CD4-positive, alpha-beta T cell treated with Interleukin-1 beta for 1 hour (primary cell): ENCODE measurements at places on chromosomes 11 and 22.

DNA sequence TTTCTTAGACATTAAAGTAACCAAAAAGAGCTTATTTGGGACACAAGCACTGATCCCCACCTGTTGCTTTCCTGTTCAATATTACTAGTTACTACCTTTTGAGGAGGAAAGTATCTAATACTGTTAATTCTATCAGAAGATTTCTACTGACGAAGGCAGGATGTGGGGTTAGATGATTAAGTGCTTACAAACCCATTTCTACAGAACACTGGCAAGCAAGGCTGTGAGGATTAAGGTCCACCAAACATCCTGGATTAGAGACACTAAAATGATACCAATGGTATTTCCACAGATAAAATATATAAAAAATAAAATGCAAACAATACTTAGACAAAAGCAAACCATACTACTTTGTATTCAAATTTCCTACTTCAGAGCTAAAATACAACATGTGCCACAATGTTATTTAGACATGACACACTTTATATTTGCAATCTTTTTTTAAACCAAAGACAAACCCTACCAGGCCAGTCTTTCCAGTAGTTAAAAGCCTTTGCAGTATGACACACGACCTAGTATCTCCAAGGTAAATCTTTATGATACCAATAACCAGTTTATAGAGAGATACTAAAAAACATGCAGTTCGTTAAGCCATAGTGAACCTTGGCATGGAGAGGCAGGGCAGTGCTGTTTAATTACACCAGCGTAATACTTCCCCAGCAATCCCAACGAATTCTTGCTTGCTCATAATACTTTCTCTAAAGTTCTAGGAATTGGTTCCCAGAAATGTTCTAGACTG lies 71.2 kb upstream of the TP53AIP1 start:
- no peak for DNase-seq

- DNase-seq: no peak
These were observed 41.6 kb downstream of the NAALAD2 start for GRCh38 chr11:90176069-90176468.

DNA sequence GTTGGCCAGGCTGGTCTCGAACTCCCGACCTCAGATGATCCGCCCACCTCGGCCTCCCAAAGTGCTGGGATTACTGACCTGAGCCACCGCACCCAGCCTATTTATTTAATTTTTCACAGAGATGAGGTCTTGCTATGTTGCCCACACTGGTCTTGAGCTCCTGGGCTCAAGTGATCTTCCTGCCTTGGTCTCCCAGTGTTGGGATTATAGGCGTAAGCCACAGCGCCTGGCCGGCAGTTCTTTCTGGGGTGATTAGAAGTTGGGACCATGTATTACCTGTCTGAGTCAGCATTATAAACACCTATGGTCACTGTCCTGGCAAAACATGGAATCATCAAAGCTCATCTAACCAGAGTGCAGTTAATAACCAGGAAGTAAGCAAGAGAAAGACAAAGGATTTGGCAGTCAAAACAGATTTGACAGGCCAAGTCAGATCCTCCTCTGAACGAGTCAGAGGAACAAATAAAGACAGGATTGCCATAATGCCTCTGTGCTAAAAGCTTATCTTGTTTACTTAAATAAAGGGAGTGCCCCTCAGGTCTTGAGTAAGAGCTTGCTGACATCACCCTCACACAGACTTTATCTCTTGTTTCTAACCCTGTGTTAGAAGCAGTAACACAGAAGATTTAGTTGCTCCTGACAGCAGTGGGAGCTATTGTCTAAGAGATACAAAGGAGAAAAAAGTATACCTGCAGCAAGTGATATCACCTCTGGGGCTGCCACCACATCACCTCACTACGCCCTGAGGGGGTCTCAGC lies 3.7 kb downstream of the SERPIND1 start:
- no peak for DNase-seq

DNA sequence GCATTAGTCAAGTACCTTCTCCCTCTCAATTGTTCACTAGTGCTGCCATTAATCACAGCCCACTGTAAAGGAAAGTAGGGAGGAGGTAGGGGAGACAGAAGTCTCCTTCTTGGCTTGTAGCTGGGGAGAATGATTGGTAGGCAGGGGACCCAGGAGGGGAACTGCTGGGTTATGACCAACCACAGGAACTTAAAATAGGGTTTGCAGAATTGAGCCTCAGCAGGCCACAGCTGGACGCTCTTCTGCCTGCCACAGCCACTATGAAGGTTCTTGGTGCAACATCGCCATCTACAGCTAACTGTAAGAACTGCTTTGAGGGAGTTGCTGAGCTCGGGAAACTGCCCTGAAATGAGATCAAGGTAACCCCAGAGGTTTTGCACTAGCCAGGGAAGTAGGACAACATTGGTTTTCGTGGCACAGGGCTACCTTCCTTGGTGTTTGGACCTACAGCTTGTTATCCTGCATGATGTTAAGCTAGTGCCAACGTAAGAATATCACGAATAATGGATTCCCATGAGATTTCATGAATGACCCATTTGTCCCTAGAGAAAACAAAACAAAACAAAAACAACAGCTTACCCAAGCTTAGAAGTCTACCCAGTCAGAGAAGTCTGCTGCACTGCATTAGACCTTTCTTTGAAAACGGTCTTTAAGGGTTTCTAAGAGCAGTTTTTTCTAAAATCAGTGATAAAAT lies 787.1 kb upstream of the API5 start:
- DNase-seq: no peak

DNA sequence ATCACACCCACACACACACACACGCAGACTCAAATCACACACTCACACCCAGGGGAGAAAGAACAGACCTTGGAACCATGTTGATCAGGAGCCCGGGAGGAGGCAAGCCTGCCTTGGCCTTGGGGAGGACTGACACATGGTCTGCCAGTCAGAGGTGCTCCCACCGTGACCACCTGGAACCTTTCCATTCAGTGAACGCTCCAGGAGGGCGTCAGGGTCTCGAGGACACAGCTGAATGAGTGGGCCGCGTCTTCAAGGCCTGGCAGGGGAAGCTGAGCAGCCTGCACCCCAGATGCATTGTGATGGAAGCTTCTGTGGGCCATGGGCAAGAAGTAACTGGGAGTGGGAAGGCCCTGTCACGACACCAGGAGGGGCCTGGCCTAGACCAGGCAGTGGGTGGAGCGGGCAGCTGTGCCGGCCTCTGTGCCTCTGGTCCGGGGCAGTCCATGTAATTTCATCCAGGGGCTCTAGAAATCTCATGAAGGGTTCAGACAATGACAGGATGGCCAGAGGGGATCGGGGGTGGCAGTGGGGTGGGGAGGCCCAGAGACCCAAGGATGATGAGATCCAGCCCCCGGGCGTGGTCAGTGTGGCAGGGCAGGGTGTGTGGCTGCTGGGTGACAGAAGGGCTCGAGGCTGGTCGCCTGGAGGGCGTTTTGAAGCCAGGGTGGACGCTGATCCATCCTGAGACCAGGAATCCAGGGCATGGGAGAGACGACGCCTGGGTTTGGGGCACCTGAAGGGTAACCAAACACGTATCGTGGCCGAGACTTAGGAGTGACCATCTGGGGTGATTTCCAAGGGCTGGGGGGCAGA lies 53.7 kb downstream of the IGF2 start:
- no peak for DNase-seq

DNA sequence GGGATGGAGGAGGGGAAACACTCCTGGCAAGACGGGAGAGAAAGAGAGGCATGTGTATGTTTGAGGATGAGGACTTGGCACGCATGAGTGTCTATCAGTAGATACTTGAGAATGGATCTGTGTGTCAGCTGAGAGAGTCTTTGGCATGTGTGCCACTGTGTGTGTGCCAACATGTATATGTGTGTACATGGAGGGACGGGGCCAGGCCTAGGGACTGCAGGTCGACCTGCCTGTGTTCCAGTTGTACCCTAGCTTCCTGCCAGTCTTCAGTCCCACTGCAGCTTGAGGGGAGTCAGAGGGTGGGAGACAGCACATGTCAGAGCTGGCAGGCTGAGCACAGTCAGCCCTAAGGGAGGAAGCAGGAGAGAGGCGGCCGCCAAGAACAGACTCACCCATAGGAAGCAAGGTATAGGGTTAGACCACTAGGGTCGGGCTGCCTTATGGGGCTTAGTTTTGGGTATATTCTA lies 5.6 kb downstream of the CLCF1 start:
- no peak for DNase-seq
